Activated CD4-positive, alpha-beta T cell treated with anti-CD3 and anti-CD28 coated beads, Interleukin-2, amount 10 ng/mL, durations not matched to agents 7 days and 5 days (primary cell): ENCODE measurements at places on chromosomes 1 and 21.

DNA sequence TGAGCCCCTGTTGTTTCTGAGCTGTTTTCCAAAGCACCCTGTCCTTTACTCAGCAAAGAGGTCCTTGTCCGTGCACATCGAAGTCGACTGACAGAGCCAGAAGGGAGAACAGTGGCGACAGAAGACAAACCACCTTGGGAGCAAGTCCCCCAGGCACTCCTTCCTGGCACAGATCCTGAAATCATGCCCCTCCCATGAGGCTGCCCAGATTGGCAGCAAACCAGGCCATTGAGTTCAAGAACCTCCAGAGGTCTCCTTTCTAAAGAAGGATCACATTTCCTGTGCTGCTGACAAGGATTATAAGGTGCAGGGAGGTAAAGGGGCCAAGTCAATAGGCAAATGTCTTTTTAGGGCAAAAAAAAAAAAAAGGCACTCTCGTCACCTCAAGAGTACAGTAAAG is 84.7 kb upstream of the HIVEP3 start:
- peaks cover 1% of the 10 kb centered on the region for H3K4me1 ChIP-seq
- H3K27ac ChIP-seq, result no peak overlapping the region
- H3K36me3 ChIP-seq, result no peaks in the 10 kb centered on the region
- no peaks in the 10 kb centered on the region for H3K27me3 ChIP-seq
- H3K4me3 ChIP-seq, result no peak overlapping the region
- DNase-seq, result no peak

- peak overlapping the region; percentile 41 for H3K27ac ChIP-seq
- no peaks in the 10 kb centered on the region for H3K27me3 ChIP-seq
- H3K4me1 ChIP-seq, result peaks cover 42% of the 10 kb centered on the region
- H3K4me3 ChIP-seq, result no peak overlapping the region
These were observed 4.1 kb upstream of the IRF2BP2 start for GRCh38 chr1:234614081-234614489.

GRCh38 chr1:81832573-81832972 is 31.8 kb downstream of the ADGRL2 start:
- H3K27me3 ChIP-seq, result no peaks in the 10 kb centered on the region
- no peak for DNase-seq
- H3K27ac ChIP-seq, result no peak overlapping the region

- H3K36me3 ChIP-seq, result peaks cover 16% of the 10 kb centered on the region
- no peak for DNase-seq
- no peaks in the 10 kb centered on the region for H3K27me3 ChIP-seq
- H3K27ac ChIP-seq, result no peak overlapping the region
- H3K4me1 ChIP-seq, result peaks cover 18% of the 10 kb centered on the region
These were observed 50.4 kb downstream of the GATAD2B start for GRCh38 chr1:153872331-153872730.

DNA sequence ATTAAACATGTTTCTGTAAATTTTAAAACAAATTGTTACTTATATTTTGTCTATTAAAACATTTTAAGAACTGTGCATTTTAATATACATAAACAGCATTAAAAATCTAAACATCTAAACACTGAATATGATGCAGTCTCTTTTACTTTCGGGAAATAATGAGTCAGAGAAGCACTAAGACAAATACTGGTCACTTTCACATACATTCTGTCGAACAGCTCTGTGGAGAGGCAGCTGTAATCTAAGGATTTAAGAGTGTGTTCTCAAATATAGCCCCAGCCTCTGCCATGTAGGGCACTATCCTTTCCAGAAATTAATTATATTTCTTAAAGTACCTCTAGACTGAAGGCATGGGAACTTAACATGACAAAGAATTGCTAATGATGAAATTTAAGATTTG is 89.6 kb upstream of the PTGFR start:
- H3K4me1 ChIP-seq, result no peaks in the 10 kb centered on the region
- no peaks in the 10 kb centered on the region for H3K36me3 ChIP-seq
- no peak overlapping the region for H3K4me3 ChIP-seq
- H3K27ac ChIP-seq, result no peak overlapping the region
- no peak for DNase-seq
